Activated naive CD4-positive, alpha-beta T cell treated with anti-CD3 and anti-CD28 coated beads, Interleukin-2, amount 50 U/mL, for 72 hours (primary cell): ENCODE measurements at places on chromosomes 12 and 14. TPM values are rescaled to one million over a fixed set of nuclear protein-coding genes. Genes with fewer than 3 reads are reported as not detected.

DNA sequence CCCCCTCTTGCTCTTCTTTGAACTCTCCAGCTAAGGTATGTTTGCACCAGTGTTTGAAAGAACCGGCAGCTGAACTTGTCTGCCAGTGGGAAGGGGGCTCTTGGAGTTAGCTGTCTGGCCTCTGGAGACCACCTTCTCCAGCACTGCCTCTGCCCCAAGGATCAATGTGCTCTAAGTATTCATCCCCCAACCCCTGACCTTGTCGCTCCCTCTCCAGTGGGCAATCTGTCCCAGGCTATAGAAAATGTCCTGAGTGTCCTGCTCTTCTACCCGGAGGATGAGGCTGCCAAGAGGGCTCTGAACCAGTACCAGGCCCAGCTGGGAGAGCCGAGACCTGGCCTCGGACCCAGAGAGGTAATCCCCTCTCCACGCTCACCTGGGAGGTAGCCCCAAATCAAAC lies 2.8 kb downstream of the P3H3 start:
- DNase-seq: no peak

GRCh38 chr14:90429754-90430153 lies 32.9 kb downstream of the CALM1 start:
- no peak for DNase-seq

GRCh38 chr12:58314610-58315009 lies 373.2 kb downstream of the ATP23 start:
- no peak for DNase-seq

- DNase-seq: no peak
Observed at GRCh38 chr12:68140556-68140955, 19.0 kb downstream of the IFNG start.

Gene MYH6
- total RNA-seq: 0.60 TPM

Gene RNFT2
- 14.9 TPM for total RNA-seq

Gene RPGRIP1
- not detected for total RNA-seq
